ENCODE measurements at places on chromosomes 3 and 15.

DNA sequence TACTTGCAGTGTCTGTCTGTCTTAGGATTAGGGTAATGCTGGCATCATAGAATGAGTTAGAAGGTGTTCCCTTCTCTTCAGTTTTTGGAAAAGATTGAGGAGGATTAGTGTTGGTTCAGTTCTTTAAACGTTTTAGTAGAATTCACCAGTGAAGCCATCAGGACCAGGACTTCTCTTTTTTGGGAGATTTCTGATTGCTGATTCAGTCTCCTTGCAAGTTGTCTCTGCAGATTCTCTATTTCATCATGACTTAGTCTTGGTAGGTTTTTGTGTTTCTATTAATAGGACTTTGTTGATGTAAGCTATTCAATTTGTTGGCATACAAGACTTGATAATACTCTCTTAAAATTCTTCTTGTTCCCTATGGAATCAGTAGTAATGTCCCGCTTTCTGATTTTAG, 48.9 kb downstream of the STT3B start:
- DNase-seq, result peak; percentile 48

GRCh38 chr3:42118762-42119361, 27.7 kb downstream of the TRAK1 start:
- no peak for DNase-seq

DNA sequence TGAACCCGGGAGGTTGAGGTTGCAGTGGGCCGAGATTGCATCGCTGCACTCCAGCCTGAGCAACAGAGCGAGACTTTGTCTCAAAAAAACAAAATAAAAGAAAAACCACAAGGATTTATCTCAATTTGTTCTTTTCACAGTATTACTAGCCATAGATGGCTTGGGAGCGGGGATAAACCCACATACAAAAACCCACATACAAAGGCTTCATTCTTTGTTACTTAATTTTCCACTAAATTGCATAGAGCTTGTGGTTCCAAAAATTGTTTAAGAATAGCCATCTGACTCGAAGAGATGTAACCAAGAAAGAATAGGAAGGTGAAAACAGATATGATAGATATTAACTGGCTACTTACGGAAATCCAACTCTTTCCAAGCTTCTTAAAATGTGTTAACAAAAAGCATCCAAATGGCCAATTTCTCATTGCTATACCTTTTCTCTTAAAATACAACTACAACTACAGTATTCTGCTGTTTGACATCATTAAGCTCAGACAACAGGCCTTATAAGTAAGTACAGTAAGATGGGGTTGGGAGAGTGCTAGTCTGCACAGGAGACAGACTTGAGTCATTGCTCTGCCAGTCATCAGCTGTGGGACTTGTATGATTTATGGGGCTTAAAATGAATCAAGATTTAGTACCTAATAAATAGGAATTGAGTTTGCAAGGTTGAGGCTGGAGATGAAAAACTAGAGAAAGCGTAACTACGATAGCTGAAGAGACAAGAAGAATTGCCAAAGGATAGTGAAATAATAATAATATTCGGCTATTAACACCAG, 96.6 kb upstream of the PLXND1 start:
- no peak for DNase-seq

- peak; percentile 22 for DNase-seq
Measured at GRCh38 chr15:21267671-21268395, 172.5 kb downstream of the POTEB3 start.

DNA sequence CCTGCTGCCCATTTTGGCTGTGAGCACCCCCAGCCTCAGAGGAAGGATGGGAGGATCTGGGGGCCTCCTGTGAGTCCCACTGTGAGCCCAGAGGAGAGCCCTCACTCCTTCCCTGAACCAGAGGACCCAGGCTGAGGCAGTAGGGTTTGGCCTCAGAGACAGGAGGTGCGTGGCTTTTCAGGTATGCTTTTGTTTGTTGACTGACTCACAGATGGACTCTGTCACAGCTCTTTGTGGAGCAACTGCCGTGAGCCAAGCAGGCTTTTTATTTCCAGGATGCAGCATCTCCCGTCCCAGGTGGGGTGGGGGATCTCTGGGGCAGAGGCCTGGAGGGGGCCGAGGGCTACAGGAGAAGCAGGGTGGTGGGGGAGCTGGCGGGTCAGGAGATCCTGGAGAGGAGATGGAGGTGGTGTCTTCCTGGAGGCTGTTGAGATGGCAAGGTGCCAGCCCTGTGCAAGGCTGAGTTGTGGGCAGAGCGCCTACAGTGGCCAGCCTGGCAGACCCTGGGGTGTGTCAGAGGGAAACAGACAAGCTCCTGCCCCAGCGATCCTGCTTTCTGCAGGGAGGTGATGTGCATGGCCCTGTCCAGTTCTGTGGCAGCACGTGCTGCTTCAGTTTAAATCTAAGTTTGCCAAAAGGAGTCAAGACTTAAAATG, 24.0 kb downstream of the PLXNA1 start:
- DNase-seq, result no peak

- no peak for DNase-seq
Measured at GRCh38 chr3:172054115-172054764, 14.9 kb downstream of the FNDC3B start.

DNA sequence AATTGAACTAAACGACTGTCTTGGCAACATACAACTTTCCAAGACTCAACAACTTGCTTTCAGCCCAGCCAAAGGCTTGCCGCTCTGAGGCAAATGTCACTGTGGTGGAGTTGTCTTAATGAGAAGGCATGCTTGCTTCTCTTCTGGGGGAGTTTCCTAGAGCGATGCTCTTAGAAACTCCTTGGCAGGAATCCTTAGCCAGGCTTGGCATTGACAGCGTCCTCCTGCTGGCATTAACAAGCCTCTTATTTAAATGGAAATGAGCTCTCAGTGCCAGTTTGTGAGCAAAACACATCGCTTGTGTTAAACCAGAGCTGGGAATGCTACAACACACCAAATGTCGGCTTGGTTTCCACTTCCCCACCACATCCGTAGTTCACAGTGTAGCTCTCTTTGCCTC, 265.5 kb upstream of the TPRG1 start:
- no peak for DNase-seq

- DNase-seq, result peak; percentile 19
Measured at GRCh38 chr3:69496856-69497255, 111.0 kb upstream of the FRMD4B start.

DNA sequence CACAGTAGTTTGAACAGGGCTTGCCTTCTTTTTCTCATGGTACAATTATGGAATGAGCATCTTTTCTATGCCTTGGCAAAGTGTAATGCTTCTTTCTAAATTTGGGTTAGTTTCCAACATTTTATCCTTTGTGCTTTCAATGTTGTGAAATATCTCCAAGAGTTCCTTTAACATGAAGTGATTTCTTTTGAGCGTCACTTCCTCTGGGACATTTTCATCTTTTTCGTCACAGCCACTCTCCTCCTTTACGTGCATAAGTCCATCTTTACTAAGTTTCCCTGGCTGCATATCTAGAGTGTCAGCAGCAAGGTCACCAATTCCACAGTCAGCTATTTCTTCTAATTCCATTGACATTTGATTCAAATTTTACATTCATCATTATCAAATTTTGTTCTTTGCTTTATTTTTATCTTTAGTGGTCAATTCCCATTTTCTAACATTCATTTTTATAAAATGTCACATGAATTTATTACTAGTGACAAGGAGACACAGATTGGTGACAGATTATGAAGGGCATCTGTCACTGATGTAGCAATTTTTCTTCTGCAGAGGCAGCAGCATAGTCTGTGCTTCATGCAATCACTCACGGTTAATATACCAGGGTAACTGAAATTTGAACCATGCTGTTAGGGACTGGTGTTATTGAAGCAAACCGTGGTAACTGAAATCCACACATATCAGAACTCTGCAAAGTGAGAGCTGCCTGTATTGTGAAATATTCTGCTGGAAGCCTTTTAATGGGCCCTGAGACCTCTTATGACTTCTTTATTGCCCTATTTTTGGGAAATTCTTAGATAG, 126.5 kb upstream of the THBS1 start:
- DNase-seq, result peak; percentile 72

- no peak for DNase-seq
Measured at GRCh38 chr3:171488479-171488878, 28.3 kb upstream of the TNIK start.
